ENCODE measurements at places on chromosomes 16 and 17.

DNA sequence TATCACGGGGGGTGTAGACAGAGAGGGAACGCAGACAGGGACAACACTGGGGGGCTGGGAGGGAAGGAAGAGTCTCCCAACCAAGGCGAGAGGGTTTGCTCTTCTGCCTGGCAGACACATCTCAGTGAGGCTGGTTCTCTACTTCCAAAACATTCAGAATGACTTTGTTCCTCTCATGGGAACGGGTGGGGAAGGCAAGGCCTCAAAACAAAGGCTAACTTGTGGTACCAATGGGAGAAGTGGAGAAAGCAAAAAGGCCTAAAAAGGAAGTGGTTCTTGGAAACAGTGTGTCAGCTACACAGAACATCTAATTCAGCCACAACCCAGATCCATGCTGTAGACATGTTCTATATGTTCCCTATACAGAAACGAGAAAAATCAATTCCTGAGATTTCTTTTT is 7.5 kb downstream of the FLOT2 start:
- DNase-seq = no peak

GRCh38 chr17:47703671-47704070 is 9.7 kb downstream of the TBKBP1 start:
- no peak for DNase-seq

DNA sequence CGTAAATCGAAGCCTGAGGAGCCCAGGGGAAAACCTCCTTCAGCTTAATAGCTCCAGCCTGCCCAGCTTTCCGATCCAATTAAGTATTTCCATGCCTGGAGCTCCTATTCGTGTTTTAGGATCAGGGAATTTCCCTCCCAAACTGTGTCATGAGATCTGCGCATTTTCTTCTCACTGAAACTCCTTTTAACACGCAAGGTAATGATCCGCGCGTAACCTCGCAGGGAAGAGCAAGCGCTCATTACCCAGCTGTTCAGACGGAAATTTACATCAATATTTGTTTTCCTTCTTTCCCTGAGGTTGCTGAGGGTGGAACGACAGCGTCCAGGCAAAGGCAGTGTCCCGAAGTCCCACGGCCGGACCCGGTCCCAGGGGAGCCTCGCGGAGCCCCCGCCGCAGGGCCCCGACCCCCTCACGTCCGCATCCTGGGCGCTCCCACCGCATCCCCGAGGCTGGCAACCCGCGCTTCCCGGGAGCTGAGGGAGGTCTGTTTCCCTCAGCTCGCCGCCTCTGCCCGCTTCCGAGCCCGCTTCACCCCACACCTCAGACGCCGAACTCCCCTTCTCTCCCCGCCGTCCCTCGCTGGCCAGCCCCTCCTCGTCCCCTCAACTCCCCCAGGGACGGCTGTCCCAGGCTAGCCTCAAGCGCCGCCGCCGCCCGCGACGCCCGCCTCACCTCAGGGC is 415 bp downstream of the ABCA5 start:
- no peak for DNase-seq

- no peak for DNase-seq
These were observed 37.5 kb upstream of the WSB1 start for GRCh38 chr17:27256225-27257030.

DNA sequence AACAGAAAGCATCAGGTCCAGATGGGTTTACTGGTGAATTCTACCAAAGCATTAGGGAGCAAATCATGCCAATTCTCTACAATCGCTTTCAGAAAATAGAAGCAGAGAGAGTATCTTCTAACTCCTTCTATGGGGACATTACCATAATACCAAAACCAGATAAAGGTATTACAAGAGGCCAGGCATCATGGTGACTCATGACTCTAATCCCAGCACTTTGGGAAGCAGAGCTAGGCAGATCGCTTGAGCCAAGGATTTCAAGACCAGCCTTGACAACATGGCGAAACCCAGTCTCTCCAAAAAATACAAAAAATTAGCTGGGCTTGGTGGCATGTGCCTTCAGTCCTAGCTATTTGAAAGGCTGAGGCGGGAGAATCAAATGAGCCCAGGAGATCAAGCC is 23.0 kb downstream of the HBQ1 start:
- DNase-seq = no peak

- DNase-seq = no peak
These were observed 45.8 kb upstream of the TAOK1 start for GRCh38 chr17:29344201-29344856.

DNA sequence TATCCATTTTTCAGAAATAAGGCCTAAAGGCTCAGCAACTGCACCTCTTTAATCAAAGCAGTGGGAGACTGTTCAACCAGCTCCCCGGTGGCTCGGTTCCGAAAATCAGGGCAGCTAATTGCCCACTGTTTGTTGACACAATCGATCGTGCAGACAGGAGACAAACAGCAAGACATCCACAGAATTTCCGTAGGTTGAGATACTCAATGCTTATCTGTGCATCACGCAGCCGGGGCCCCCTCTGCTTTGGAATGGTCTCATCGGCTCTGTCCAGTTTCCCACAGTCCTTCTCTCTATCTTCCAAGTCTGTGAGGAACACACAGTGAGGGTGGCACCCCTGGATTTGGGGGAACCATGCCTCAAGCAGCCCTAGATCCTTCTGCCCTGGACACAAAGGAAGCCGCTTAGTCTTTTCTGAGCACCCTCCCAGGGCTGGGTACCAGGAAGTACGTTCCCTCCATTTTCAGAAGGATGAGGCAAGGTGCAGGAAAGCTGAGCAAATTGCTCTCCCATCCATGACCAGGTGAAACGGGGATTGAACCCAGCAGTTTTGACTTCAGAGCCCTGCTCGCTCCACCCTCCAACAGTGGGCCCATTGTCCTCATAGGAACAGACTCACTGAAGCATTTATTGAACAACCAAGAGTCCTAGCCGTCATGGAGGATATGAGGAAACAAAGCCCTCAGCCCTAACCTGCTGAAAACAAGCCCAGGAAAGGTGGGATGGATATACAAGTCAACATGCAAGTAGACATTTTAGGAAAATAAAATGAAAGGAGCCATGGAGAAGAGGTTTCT is 70.7 kb downstream of the C16orf95 start:
- DNase-seq = no peak

- DNase-seq = no peak
These were observed 51.9 kb downstream of the NOS2 start for GRCh38 chr17:27748360-27748825.

DNA sequence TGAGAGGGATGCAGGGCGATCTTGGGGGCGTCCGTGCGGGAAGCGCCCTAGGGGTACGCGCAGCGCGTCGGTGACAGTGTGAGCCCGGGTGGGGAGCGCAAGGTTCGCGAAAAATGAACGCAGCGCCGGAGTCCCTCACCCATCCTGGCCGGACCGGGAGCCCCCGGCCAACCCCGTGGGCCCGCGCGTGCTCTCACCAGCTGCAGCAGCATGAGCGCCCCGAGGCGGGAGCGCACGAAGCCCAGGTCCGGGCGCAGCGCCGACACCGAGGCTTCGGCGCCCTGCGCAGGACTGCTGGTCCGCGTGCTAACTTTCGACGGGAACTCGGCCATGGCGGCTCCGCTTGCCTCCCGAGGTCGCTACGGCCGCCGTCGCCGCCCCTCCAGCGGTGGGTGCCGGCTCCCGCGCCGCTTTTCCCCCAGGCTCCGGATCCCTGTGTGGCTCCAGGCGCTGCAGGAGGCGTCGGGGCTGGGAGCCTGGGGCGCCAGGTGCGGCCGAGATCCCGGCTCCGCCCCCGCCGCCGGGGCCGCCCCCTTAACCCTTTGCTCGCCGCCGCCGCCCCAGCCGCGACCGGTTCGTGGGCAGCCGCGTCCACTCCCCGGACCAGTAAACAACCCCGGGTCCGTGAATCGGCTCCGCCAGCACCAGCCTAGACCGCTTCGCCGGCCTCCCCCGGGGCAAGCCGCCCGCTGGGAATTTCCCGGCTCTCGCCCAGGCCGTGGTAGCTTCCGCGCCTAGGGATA is at the start of gene PLLP:
PLLP (minus strand) TSS at position 464 of the 743 bp plus-strand sequence; CDS start at position 332, 132 bp downstream.
- no peak for DNase-seq

GRCh38 chr17:82901856-82902255 is 62.0 kb upstream of the ZNF750 start:
- no peak for DNase-seq

- no peak for DNase-seq
These were observed 176.3 kb downstream of the CPPED1 start for GRCh38 chr16:12627394-12627793.

GRCh38 chr16:86647561-86647960 is 69.2 kb downstream of the FOXL1 start:
- DNase-seq = no peak

DNA sequence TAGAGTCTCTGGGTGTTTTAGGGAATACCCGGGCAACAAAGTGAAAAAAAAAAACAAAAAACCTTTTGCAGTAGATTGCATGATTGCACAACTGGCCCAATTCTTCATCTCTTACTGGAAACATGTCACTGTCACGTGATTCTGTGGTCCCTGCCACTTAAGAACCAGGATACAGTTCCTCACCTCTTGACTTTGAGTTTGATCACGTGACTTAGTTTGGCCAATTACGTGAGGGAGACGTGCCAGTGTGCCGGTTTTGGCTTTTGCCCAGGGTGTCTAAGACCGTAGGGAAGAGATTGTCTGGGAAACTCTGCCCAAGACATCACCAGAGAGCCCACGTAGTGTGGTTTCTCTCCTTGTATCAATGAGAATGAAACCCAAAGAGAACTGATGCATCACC is 88.7 kb downstream of the GRIN2A start:
- no peak for DNase-seq

GRCh38 chr16:88367560-88367959 is 15.2 kb upstream of the ZNF469 start:
- no peak for DNase-seq

DNA sequence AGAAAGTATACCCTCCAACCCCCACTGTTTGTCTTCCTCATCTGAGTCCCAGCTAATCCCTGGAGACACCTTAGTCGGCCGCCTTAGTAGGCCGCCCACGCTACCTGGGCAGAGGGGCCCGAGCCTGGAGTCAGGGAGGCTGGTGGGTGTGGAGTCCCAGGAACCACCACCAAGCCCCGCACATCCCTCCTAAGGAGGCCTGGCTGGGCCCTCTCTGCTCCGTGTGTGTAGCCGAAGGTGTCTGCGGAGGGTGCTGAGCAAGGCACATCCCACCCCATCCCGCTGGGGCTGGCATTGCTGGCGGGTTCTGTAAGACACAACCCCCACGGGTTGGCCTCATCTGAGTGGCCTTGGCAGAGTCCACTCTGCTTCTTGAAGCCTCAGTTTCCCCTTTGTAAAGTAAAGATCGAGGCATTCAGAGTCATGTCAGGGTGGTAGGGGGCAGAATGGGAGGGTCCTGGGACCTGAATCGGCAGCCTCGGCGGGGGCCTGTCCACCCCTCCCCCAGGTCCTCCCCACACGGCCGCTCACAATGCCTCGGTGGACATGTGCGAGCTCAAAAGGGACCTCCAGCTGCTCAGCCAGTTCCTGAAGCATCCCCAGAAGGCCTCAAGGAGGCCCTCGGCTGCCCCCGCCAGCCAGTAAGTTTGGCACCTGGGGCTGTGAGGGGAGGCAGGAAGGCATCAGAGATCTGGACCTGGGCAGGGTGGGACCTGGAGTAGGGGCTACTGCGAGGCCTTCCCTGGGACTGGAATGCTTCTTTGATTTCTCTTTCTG is 15.2 kb upstream of the ADGRG3 start:
- no peak for DNase-seq

DNA sequence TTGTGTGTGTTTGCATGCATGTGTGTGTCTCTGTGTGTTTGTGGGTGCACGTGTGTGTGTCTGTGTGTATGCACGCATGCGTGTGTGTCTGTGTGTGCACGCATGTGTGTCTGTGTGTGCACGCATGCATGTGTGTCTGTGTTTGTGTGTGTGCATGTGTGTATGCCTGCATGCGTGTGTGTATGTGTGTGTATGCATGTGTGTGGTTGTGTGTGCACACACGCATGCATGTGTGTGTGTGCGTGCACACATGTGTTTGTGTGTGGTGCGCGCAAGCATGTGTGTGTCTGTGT is 239.9 kb upstream of the TNRC6C start:
- DNase-seq = no peak

- no peak for DNase-seq
These were observed 104.3 kb downstream of the STXBP4 start for GRCh38 chr17:55072898-55073297.

DNA sequence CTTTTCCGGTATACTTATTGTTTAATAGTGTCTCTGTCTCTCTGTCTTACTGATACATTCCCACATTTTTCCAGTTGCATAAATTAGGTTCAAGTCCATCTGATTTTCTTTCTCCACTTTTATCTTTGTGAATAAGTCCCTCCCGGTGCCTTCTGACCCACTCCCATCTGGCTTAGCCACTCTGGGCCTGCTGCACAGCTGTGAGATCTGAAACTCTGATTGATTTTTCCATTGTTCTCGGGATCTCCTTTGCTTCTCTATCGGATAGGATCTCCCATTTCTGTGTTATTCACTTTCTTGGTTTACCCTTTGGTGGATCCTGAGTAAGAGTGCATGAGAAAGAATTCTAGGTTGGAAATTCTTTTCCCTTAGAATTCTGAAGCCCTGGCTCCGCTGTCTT is 8.6 kb downstream of the UTP4 start:
- no peak for DNase-seq

- DNase-seq = no peak
These were observed 49.7 kb downstream of the RNF112 start for GRCh38 chr17:19460700-19461099.

GRCh38 chr17:82320956-82321927 is 3.8 kb upstream of the CD7 start:
- peak; percentile 73 for DNase-seq

- no peak for DNase-seq
These were observed 106.2 kb upstream of the AXIN2 start for GRCh38 chr17:65667656-65668055.

DNA sequence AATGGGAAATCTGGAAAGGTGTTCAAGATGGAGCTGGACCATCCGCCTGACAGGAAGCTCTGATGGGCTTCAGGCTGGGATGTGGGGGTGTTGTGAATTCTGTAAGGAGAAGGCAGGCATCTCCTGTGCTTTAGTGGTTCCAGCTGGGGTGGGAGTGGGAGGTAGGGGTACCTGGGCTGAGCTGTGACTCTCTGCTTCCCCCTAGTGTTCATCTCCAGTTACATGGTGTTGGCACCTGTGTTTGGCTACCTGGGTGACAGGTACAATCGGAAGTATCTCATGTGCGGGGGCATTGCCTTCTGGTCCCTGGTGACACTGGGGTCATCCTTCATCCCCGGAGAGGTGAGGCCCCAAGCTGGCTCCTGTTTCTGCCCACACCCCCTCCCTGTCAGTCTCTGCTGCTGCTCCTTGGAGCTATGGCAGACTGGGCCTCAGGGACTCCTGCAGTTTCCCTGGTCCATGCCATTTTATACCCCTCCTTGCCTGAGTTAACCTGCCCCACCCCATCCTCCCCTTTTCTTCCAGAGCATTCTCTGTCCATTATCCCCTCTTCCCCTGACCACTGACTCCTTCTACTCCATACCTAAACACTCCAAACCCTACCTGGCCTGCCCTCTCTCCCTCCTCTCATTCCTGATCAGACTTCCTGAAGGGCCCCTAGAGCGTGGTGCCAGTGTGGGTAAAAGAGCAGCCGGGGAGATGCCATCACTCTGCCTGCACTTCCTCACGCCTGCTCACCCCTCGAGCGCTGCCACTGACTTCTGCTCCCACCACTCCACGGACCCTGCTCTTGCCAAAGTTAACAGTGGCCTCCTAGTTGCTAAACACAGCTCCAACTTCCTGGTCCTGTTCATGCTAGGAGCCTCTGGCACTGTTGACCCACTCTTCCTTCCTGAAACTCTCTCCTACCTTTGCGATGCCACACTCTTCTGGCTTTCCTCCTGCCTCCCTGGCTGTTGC is 3.4 kb downstream of the SPNS1 start:
- DNase-seq = no peak

All from stimulated activated CD8-positive, alpha-beta memory T cell treated with anti-CD3 and anti-CD28 coated beads, Interleukin-2, amount 100 ng/mL, for 1 hour (primary cell).